Thoracic aorta (tissue), 2 donors: ENCODE measurements at places on chromosomes 2 and 18. TPM values are rescaled to one million over a fixed set of nuclear protein-coding genes. Genes with fewer than 3 reads are reported as not detected.

GRCh38 chr18:36518839-36519238, 221.3 kb downstream of the FHOD3 start:
- no peaks in the 10 kb centered on the region for H3K36me3 ChIP-seq
- no peak overlapping the region for H3K4me3 ChIP-seq
- no peak for DNase-seq
- H3K27ac ChIP-seq, result no peak overlapping the region
- H3K4me1 ChIP-seq, result no peaks in the 10 kb centered on the region
- no peaks in the 10 kb centered on the region for H3K27me3 ChIP-seq

DNA sequence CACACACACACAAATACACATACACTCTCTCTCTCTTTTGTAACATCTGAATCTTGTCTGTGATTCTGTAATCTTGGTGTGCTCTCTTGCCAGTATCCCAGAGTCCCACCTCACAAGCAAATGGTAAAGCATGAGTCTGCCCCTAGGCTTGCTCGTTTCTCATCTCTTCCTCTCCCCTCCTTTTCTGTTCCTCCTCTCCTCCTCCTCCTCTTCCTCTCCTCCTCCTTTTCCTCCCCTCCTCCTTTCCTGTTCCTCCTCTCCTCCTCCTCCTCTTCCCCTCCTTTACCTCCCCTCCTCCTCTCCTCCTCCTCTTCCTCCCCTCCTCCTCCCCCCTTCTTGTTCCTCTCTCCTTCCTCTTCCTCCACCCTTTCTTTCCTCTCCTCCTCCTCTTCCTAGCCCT, 59.0 kb downstream of the TNFRSF11A start:
- H3K4me1 ChIP-seq, result no peaks in the 10 kb centered on the region
- no peak for DNase-seq
- H3K36me3 ChIP-seq, result no peaks in the 10 kb centered on the region
- H3K27ac ChIP-seq, result no peak overlapping the region

- H3K4me3 ChIP-seq, result no peak overlapping the region
- no peak overlapping the region for H3K27ac ChIP-seq
- DNase-seq, result no peak
- no peaks in the 10 kb centered on the region for H3K27me3 ChIP-seq
- H3K36me3 ChIP-seq, result no peaks in the 10 kb centered on the region
Measured at GRCh38 chr18:48619501-48619900, 80.7 kb downstream of the CTIF start.

DNA sequence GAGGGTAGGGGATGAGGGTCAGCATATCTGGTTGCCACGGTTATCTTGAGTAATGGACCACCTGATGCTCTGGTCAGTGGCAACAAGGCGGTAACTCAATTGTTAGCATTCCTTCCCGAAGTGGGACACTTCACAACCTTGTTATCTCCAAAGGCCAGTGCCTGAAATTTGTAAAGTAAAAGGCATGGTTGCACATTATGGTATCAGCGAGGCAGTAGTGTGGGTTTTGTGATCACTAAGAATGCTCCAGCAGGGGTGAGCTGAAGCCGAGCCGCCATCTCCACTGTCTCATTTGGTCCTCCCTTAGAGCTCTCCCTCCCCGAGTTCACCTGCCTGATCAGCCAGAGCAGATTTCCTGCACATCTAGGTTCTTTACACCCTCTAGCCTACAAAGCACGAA, 50.5 kb upstream of the LGALSL start:
- no peak for DNase-seq
- H3K4me1 ChIP-seq, result peaks cover 22% of the 10 kb centered on the region
- H3K4me3 ChIP-seq, result peak overlapping the region; percentile 54
- H3K36me3 ChIP-seq, result no peaks in the 10 kb centered on the region
- H3K27me3 ChIP-seq, result no peaks in the 10 kb centered on the region

GRCh38 chr2:174744111-174744510, 20.2 kb downstream of the CHRNA1 start:
- H3K27ac ChIP-seq, result no peak overlapping the region
- no peaks in the 10 kb centered on the region for H3K27me3 ChIP-seq
- DNase-seq, result no peak
- no peak overlapping the region for H3K4me3 ChIP-seq
- no peaks in the 10 kb centered on the region for H3K4me1 ChIP-seq

- no peak for DNase-seq
- H3K4me1 ChIP-seq, result no peaks in the 10 kb centered on the region
- H3K27ac ChIP-seq, result no peak overlapping the region
- no peaks in the 10 kb centered on the region for H3K27me3 ChIP-seq
- no peak overlapping the region for H3K4me3 ChIP-seq
Measured at GRCh38 chr18:76922107-76922506, 99.8 kb downstream of the ZNF236 start.

DNA sequence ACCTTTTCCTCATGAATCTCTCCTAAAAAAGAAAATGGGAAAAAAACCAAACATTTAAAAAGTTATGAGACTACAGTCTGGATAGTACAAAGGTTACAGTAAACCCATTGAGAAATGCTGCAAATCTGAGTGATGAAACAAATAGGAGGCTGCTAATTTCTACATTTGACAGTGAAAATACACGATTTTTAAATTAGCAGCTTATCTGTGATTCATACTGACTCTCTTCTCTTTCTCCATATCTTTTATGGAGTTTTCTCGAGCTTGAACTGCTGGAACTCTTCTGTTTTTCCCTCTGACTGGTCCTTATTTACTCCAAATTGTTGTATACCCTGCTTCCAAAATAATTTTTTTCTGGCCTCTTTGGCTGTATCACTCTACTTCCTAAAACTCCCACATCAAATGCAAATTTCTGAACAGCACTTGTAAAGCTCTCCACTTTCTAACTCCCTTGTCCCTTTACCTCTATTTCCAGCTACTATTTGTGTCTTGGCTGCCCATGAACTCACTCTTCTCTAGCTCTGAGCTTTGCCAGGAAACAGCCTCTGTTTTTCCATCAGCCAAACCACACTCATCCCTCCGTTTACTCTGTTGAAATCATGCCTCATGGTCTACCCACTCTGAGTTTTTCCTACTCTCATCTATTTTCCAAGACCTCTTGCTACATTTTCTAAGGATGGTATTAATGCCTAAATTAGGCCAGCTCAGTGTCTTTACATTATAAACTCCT, 73.7 kb downstream of the RBMS1 start:
- DNase-seq, result no peak
- H3K36me3 ChIP-seq, result no peaks in the 10 kb centered on the region
- H3K27me3 ChIP-seq, result no peaks in the 10 kb centered on the region
- no peak overlapping the region for H3K4me3 ChIP-seq

GRCh38 chr2:142965443-142965842, 88.0 kb downstream of the KYNU start:
- H3K27ac ChIP-seq, result no peak overlapping the region
- H3K4me3 ChIP-seq, result no peak overlapping the region
- DNase-seq, result no peak

DNA sequence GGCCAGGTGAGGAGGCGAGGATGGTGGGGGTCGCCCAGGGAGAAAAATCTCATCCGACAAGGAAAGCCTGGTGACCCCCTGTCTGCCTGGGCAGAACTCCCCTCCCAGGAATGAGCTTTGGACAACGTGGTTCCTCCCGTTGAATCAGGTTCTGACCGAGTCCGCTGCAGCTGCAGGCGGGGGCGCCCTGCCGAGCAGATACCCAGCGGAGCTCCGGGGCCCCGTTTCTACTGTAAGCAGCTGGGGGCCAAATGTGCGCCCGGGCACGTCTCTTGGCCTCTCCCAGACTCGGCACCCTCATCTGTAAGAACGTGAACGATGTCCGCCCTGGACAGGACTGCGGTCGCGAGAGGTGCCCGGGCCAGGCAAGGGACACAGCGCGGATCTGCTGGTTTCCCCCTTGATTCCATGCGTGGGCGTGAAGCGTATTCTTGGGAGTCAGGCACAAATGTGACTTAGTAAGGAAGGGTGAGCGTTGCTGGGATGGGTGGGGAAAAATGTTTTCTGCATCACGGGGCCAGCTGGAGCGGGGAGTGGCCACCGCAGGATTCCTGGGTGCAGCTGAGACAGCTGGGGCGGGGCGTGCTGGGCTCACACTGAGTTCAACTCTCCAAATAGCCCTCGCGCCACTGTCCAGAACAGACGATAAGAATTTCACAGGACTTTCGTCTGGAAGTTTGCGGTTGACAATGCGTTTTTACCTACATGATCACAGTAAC, 20.2 kb upstream of the TUBB6 start:
- peak overlapping the region; percentile 89 for H3K27ac ChIP-seq
- H3K4me1 ChIP-seq, result peaks cover 24% of the 10 kb centered on the region
- DNase-seq, result peak; percentile 74
- H3K36me3 ChIP-seq, result no peaks in the 10 kb centered on the region
- H3K4me3 ChIP-seq, result peak overlapping the region; percentile 77
- no peaks in the 10 kb centered on the region for H3K27me3 ChIP-seq

DNA sequence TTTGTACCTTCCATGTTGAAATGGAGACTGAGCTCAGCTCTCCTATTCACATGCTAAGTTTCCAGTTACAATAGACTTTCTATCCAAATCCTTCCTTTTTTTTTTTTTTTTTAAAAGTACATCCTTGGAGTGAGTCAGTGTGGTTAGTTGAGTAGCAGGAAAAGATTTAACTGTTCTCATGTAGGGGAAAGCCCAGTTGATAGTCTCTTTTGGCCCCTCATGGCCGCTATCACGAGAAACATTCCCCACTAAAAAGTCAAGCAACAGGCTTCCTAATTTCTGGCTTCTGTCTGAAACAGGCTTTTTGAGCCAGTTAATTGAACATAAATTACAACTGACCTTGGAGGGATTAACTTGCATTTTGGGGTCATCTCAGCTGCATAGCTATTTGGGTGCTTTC, 161.3 kb downstream of the MEIS1 start:
- no peak overlapping the region for H3K27ac ChIP-seq
- no peaks in the 10 kb centered on the region for H3K27me3 ChIP-seq
- H3K4me3 ChIP-seq, result no peak overlapping the region
- H3K36me3 ChIP-seq, result no peaks in the 10 kb centered on the region

DNA sequence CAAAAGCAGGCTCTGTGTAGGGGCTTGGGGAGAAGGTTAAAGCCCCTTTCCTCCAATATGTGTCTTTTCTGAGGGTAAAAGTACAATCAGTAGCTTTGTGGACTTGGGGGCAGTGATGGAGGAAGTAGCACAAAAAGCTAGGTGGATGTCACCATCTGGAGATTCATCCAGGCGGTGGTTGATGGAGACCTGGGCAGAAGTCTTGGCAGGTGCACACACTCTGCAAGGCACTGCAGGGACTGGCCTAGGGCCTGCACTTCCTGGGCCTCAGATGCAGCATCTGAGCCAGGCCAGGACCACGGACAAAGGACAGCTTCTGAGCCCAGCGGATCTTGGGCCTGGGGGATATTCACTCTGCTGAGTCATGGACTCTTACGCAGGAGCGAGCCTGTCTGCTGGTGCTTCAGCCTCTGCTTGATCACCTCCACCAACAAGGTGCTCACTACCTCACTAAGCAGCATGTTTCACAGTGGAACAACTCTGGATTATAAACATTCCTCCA, 391.1 kb downstream of the TNS1 start:
- DNase-seq, result no peak
- no peaks in the 10 kb centered on the region for H3K36me3 ChIP-seq
- no peaks in the 10 kb centered on the region for H3K4me1 ChIP-seq
- no peak overlapping the region for H3K4me3 ChIP-seq

DNA sequence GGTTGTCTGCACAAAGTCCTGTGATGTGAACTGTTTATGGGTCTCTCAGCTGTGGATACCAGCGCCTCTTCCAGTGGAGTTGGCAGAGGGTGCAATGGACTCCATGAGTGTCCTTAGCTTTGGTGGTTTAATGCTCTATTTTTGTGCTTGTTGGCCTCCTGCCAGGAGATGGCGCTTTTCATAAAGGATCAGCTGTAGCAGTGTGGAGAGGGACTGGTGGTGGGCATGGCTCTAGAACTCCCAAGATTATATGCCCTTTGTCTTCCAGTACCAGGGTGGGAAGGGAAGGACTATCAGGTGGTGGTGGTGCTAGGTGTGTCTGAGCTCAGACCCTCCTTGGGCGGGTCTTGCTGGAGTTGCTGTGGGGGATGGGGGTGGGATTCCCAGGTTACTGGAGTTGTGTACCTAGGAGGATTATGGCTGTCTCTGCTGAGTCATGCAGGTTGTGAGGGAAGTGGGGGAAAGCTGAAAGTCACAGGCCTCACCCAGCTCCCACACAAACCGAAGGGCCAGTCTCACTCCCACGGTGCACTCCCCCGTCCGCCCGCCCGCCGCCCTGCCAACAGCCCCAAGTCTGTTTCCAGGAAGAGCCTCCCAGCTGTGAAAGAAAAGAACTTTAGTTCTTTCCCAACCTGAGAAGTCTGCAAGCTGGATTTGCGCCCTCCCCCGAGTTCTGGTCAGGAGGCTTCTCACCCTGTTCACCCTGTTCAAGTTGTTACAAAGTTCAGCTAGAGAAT, 108.1 kb downstream of the MARCO start:
- no peak overlapping the region for H3K4me3 ChIP-seq
- no peaks in the 10 kb centered on the region for H3K4me1 ChIP-seq
- no peaks in the 10 kb centered on the region for H3K27me3 ChIP-seq
- DNase-seq, result no peak
- H3K27ac ChIP-seq, result no peak overlapping the region
- no peaks in the 10 kb centered on the region for H3K36me3 ChIP-seq

Gene LCT
- total RNA-seq, result not detected

Gene SP110
- total RNA-seq, result 28.0 TPM

Gene DPYSL5
- total RNA-seq, result not detected

Gene TRAF3IP1
- total RNA-seq, result 23.7 TPM

Gene SLC9A4
- 1.4 TPM for total RNA-seq

Gene LTBP1
- total RNA-seq, result 584 TPM

Gene ANKRD62
- total RNA-seq, result not detected

Gene EFHD1
- total RNA-seq, result 211 TPM
